ENCODE measurements at places on chromosomes 7 and 10. TPM values are rescaled to one million over a fixed set of nuclear protein-coding genes. Genes with fewer than 3 reads are reported as not detected.

The SORBS1 gene
- total RNA-seq: 123 TPM

The SCART1 gene
- total RNA-seq: 0.47 TPM

The NEURL1 gene
- total RNA-seq: 25.1 TPM

The PCGF6 gene
- total RNA-seq: 12.5 TPM

The PSD gene
- 101 TPM for total RNA-seq

DNA sequence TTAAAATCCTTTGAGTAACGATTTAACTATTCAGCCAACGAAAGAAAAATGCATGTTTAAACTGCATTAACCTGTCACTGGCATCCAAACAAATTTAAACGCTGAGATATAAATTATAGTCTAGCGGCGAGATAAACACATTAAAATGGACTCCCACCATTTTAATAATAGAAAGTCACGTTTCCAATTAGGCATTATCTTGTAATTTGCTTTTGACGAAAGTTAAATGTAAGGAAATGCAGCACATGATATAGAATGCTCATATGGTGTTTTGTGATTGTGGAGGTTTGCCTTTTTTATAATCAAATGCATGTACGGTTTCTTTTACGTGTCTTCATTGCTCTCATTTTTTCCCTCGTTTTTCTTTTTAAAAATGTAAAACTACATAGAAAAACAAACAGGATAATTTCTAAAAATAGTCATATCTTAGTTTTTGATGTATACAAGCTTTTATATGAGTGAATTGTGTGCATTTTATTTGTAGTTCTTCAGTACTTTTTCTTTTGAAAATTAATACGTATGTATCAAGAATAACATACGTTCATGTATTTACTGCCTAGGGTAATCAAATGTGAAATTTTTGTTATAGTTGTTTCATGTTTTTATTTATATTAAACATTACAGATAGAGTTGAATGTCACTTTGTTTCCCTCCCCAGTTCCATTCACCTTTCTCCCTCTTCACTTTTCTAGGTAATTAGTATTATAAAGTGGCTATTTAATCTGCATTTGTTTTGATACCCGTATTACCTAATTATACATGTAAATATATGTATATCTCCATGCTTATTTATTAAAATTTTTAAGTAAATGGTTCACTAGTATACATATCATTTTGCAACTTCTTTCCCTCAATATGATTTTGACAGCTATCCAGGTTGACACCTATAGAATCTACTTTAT lies 1.1 kb upstream of the KLF14 start:
- DNase-seq: no peak

DNA sequence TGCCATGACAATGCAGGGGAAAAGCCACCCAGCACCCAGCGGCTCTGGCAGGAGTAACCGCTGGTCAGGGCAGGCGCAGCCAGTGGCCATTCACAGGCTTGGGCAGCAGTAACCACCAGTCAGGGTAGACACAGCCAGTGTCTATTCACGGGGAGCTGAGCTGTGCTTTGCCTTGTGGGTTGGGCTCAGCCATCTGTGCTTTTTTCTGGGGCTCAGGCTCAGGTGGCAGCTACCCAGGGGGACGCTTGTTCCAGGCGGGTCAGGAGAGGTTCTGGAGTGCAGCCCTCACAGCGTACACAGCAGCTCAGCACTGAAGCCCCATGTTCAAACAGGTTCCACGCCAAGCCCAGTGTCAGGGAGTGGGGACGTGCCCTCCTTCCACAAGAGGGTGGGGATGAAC lies 28.5 kb downstream of the FOXL3 start:
- DNase-seq: no peak

DNA sequence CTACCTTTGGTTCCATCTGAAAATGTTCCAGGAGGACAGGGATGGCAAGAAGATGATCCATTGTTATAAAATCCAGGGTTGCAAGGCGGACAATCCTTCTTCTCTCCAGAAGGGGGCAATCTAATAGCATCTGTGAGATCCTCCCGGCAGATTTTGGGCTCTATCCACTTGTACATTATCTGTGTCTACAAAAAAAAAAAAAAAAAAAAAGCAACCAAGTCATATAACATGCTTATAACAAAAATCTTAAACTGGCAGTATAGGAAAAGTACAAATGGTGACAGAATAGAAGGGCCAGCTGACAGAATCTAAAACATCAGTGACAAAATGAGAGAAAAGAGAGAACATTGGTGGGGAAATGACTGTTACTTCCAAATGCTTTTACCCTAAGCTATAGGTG lies 132.7 kb downstream of the ELAPOR2 start:
- DNase-seq: no peak

GRCh38 chr7:113622796-113623195 lies 296.0 kb downstream of the PPP1R3A start:
- no peak for DNase-seq

DNA sequence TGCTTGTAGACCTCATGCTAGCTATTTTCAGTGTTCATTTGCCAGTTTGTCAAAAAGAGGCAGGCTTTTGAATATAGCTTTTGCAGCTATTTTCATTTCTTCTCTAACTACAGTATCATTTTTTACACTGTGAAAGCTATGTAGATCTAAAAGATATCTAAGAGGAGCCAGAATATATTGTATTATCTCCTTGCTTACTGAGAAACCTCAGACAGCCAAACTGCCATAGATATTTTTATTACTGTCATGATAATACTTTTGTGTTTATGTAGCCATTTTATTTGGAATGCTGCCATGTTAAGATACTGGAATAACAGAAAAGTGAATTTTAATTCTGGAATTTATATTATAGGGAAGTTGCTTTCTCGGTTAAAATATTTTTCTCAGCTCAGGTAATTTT lies 37.2 kb downstream of the ANKIB1 start:
- no peak for DNase-seq

GRCh38 chr7:45136106-45137060 lies 21.2 kb upstream of the RAMP3 start:
- DNase-seq: peak; percentile 18

GRCh38 chr10:63671317-63671937 lies 150.2 kb downstream of the REEP3 start:
- no peak for DNase-seq

- DNase-seq: no peak
Observed at GRCh38 chr7:28483908-28484605, 71.7 kb downstream of the CREB5 start.

- DNase-seq: no peak
Observed at GRCh38 chr7:132177708-132178401, 398.4 kb downstream of the PLXNA4 start.

- DNase-seq: no peak
Observed at GRCh38 chr10:29055101-29055500, 233.8 kb upstream of the LYZL1 start.

DNA sequence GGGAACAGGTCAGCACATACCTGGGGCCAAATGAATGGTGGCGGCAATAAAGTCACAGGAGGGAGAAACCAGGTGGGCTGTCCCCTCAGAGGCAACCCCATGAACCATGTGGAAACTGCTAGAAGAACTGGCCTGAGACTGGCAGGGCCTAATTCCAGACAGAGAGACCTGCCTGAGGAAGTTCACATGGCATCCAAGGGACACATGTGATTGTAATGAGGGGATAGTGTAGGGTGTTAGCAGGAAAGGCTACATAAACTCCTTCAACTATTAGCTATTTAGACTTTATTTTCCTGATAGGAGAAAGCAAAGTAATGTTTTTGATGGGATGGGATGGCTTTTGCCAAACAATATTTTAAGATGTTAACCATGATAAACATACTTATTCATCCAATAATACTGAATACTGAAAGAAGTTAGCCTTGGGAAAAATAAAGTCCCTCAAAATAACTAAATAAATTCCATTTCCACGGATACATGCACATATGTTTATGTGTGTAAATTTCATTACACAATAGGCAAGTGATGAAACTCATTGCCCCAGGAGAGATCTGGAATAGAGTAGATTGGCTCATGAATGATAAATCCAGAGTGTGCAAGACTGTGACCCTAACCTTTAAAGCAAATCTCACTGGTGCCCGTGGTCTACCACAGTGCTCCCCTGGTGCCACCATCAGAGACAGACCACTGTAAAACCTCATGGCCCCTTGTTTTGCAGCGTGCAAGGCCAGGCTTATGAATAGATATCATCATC lies 137.0 kb downstream of the NRF1 start:
- DNase-seq: no peak

- no peak for DNase-seq
Observed at GRCh38 chr7:81605493-81605892, 164.4 kb downstream of the HGF start.

DNA sequence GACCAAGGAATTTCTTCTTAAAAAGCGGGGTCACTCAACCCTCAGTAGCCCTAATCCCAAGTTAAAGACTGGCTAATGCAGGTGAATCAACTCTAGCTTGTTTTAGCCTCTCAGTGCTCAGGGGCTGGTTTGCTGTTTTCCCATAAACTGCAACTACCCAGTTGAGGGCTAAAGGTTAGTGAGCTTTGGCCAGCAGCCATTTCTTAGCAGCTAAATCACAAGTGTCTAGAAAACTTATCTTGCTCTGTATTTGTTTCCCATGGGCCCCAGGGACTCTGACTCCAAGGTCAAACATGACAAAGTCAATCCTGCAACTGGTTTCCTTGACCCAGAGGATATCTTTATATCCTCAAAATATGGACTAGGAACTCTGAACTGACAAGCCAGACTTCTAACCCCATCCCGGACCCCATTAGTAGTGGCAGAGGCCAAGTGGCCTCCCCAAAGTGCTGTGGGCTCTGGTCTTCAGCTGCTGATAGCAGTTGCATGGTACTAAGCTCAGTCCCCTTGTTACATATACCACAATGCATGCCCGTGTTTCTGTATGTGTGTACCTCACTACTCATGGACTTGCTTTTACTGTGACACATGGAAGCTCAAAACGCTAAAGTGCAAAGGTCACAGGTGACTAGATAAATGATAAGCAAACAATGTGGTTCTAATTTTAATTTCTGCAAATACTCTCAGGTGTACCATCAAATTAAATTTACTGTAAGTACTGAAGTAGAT lies 793.0 kb upstream of the IGFBP3 start:
- no peak for DNase-seq

DNA sequence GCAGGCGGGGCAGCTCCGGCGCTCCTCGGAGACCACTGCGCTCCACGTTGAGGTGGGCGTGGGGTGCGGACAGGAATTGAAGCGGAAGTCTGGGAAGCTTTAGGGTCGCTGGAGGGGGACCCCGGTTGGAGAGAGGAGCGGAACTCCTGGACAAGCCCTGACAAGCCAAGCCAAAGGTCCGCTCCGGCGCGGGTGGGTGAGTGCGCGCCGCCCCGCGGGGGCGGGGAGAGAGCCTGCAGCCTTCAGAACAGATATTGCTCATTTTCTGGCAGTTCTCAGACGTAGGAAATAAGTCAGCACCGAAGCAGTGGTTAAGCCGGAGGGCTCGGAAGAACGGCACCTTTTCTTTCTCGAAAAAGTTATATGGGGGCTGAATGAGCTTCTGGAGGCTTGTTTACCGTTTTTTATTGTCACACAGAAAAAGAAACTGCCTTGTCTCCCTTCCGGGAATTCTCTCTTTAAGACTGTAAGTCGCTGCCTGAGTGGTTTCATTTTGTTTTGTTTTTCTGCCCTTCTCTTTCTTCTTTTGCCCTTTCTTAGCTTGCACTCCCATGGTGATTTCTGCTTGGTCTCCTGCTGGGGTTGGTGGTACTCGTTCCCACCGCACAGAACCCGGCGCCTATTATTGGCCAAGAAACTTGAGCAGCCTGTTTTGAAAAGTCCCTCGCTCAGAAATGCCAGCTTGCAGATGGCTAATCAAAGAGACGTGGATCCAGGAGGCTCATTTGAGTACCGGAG lies 732 bp downstream of the FAS start:
- peak; percentile 31 for DNase-seq

DNA sequence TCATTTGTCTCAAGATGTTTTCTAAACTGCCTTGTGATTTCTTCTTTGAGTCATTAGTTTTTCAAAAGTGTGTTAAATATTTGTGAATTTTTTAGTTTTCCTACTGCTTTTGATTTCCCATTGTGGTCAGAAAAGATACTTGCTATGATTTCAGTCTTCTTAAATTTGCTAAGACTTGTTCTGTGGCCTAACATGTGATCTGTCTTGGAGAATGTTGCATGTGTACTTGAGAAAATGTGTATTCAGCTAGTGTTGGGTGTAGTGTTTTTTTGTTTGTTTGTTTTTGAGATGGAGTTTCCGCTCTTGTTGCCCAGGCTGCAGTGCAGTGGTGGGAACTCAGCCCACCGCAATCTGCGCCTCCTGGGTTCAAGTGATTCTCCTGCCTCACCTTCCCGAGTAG lies 28.6 kb downstream of the BMPR1A start:
- no peak for DNase-seq

- DNase-seq: no peak
Observed at GRCh38 chr7:103297837-103298179, 573 bp downstream of the PMPCB start.

GRCh38 chr7:8084836-8085235 lies 116.2 kb downstream of the GLCCI1 start:
- DNase-seq: no peak

DNA sequence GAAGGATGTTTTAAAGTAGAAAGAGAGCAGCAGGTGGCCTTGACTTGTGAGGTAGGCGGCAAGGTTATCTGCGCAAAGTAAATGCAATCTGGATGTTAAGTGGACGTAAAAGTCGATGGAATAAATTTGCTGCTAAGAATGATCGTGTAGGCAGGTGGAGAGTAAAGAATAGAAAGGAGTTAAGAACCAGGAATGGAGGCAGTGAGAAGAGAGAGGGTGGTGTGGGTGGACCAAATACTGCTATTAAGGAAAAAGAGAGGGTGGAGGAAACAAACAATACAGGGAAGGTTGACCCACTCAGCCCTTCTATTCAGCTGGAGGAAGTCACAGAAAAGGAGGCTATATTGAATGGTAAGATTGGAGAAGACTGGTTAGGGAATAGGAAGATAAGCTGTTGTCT lies 1.9 kb upstream of the CUL1 start:
- no peak for DNase-seq

GRCh38 chr7:4742852-4743251 lies 32.6 kb upstream of the AP5Z1 start:
- no peak for DNase-seq

GRCh38 chr7:151251689-151252560 lies 3.4 kb upstream of the SMARCD3 start:
- peak; percentile 82 for DNase-seq

DNA sequence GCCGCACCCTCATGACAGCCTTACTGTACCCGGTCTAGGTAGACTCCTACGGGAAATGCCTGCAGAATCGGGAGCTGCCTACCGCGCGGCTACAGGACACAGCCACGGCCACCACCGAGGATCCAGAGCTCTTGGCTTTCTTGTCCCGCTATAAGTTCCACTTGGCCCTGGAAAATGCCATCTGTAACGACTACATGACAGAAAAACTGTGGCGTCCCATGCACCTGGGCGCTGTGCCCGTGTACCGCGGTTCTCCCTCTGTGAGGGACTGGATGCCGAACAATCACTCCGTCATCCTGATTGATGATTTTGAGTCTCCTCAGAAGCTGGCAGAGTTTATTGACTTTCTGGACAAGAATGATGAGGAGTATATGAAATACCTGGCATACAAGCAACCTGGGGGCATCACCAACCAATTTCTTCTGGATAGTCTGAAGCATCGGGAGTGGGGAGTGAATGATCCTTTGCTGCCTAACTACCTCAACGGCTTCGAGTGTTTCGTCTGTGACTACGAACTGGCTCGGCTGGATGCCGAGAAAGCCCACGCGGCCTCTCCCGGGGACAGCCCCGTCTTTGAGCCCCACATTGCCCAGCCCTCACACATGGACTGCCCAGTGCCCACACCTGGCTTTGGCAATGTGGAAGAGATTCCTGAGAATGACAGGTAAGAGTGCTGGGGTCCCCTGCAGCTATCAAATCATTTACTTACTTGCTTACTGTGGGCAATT lies 8.5 kb upstream of the CHCHD1 start:
- DNase-seq: no peak
